ENCODE measurements at places on chromosomes 3 and 15. TPM values are rescaled to one million over a fixed set of nuclear protein-coding genes. Genes with fewer than 3 reads are reported as not detected.
A peak's percentile ranks its signal among the peaks of the same experiment; 100 is the strongest.

Gene CD96
- 0.63 TPM for total RNA-seq

DNA sequence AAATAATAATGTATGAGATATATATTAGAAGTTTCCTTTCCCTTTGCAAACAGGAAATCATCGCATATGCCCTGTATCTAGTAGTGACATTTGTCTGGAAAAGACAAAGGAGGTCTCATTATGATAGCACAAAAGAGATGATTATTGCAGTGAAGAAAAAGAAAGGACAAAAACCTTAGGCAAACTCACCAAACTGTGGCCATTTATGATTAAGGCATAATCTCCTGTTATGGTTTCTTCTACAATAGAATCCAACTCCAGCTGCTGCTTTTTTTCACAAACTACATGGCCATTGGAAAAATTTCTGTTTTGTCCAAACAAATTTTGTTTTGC, 218.2 kb downstream of the ATP8B4 start:
- no peak for DNase-seq

- DNase-seq, result no peak
Observed at GRCh38 chr3:155727836-155728235, 17.0 kb downstream of the PLCH1 start.

- DNase-seq, result peak; percentile 17
Observed at GRCh38 chr15:75001310-75001709, 5.9 kb downstream of the SCAMP5 start.

- DNase-seq, result no peak
Observed at GRCh38 chr3:111277226-111277625, 205.6 kb downstream of the NECTIN3 start.

Gene PLSCR5
- not detected for total RNA-seq

DNA sequence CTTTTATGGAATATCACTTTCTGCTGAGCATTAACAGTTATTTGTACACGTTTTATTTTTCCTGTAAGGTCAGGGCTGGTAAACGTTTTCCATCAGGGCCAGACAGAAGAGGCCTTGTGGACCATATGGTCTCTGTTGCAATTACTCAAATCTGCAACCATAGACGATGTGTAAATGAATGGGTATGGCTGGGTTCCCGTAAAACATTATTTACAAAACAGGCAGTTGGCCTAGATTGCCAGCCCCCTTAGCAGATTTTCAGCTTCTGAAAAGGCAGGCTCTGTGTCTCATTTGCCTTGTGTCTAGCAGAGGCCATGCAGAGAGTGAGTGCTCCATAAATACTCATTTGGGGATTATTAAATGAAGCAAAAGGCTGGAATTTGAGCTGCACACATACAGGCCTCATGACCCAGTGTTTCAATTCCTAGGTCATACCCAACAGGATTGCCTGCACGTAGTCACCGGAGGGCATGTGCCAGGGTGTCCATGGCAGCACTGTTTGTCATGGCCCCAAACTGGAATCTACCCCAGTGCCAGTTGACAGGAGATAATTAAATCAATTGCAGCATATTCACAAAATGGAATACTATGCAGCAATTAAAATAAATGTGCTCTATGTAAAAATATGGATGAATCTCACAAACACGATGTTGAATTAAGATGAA, 51.3 kb downstream of the GPD1L start:
- no peak for DNase-seq

DNA sequence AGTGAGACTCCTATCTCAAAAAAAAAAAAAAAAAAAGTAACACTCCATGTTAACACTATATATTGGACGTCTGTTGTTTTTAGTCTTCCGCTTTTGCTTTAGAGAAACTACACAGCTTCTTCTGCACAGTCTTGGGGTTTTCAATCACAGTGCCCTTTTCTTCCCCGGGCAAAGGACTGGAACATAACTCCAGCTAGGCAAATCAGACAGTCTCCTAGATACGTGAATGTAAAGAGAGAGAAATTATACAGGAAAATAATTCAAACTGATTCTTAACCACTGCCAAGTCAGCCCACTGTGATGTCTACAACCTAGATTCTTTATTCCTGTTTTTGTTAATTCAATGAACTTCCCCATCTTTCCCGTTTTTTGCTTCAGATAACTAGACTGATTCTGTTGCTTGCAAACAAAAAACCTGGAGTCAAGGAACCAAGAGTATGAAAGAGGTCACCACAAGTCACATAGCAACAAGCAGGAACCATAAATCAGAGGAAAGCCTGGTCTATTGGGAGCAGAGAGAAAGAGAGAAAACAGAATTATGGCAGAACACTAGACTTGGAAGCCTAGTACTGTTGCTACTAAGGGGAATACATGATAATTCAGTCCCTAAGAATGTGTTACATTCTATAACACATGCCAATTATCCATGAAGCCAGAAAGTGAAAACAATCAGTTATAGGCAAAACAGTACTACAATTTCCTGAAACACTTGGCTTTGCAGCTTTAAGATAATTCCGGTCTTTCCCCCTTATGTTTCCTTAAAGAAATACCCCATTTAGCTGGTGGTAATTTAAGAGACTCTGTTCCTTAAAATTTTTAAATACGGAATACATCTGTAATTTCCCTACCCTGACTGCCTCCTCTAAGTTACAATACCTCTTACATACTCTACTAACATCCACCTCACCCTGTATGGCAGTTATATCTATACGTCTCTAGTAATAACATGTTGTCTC, 63.1 kb downstream of the TBL1XR1 start:
- no peak for DNase-seq

Gene ZBTB20
- 44.3 TPM for total RNA-seq

DNA sequence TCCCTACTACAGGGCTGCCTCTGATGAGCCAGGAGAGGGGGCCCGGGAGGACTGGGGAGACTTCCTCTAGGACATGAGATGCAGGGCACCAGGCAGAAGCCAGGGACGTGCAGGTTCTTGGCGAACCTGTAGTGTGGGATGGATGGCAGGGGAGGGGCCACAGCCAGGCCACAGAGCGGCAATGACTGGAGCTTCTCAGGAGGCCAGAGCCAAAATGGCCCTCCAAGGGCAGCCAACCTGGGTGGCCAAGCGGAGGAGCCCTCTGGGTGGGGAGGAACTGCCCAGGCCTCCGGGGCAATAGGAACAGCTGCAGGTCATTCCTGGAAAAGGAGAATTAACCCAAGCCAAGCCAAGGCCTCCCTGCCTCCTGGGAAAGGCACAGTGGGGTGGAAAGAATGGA, 224.5 kb downstream of the XXYLT1 start:
- DNase-seq, result no peak

GRCh38 chr3:192216067-192216466, 511.3 kb downstream of the FGF12 start:
- DNase-seq, result no peak

Measured in pancreas (tissue), 10 donors.